Fibroblast of lung (primary cell): ENCODE measurements at places on chromosomes 2 and 18. TPM values are rescaled to one million over a fixed set of nuclear protein-coding genes. Genes with fewer than 3 reads are reported as not detected.

GRCh38 chr2:138779406-138779780 is 797 bp downstream of the NXPH2 start:
- DNase-seq, result no peak
- no peaks in the 10 kb centered on the region for H3K36me3 ChIP-seq
- H3K27ac ChIP-seq, result no peak overlapping the region
- peaks cover 35% of the 10 kb centered on the region for H3K27me3 ChIP-seq

The IL36RN gene
- not detected in 2 replicates for total RNA-seq

DNA sequence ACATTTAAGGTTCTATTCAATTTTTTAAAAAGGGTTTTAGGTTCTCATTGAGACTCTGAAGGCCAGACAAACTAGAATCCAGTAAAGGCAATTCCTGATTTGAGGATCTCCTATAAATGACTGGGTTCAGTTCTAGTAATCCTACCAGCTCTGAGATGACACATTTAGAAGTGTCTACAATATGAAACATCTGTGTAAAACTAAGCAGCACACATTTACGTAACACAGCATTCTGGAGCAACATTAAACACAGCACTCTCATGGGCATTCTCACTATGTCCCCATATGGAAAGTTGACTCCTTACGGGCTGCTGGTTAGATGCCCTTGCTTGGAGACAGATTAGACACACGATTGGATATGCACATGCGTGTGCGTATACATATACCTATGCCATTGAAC is 114.4 kb downstream of the ZNF385B start:
- no peak overlapping the region for H3K27ac ChIP-seq
- H3K36me3 ChIP-seq, result no peaks in the 10 kb centered on the region
- no peak for DNase-seq
- H3K27me3 ChIP-seq, result no peaks in the 10 kb centered on the region
- H3K4me3 ChIP-seq, result no peak overlapping the region

GRCh38 chr2:121303531-121304263 is 18.7 kb upstream of the TFCP2L1 start:
- H3K4me1 ChIP-seq, result no peaks in the 10 kb centered on the region
- no peak overlapping the region for H3K27ac ChIP-seq
- no peak overlapping the region for H3K4me3 ChIP-seq
- peaks cover 7% of the 10 kb centered on the region for H3K27me3 ChIP-seq

DNA sequence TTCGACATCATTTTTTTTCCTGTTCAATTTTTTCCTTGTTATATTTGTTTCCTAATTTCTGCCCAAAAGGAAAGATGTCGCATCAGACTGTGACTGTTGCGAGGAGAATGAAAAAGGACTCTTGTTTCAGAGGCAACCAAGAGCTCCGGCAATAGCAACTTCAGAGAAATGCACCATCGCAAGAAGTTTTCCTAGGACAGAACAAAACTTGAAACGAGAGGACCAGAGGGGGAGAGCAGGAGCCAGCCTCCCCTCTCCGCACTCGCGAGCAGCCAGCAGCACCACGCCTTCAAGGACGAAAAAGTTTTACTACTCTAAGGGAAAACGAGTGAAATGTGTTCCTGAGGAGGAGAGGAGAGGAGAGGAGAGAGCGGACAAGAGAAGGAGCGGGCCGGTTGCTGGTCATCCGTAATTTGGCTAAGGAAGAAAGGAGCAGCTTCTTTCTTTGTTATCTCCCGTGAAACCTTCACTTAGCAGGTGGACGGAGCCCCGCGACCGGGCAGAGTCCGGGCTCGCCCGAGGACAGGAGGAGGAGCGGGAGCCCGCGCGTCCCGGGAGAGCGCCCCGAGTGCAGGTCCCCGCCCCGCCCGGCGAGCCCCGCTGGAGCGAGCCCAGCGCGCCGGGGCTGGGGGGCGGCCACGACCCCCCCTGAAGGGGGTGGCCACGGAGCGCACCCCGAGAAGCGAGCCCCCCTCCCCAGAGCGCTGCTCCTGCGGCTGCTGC is 744 bp downstream of the POU3F3 start:
- H3K4me3 ChIP-seq, result no peak overlapping the region
- H3K36me3 ChIP-seq, result no peaks in the 10 kb centered on the region
- DNase-seq, result peak; percentile 55
- H3K27ac ChIP-seq, result no peak overlapping the region
- H3K4me1 ChIP-seq, result no peaks in the 10 kb centered on the region
- H3K27me3 ChIP-seq, result peaks cover 40% of the 10 kb centered on the region

DNA sequence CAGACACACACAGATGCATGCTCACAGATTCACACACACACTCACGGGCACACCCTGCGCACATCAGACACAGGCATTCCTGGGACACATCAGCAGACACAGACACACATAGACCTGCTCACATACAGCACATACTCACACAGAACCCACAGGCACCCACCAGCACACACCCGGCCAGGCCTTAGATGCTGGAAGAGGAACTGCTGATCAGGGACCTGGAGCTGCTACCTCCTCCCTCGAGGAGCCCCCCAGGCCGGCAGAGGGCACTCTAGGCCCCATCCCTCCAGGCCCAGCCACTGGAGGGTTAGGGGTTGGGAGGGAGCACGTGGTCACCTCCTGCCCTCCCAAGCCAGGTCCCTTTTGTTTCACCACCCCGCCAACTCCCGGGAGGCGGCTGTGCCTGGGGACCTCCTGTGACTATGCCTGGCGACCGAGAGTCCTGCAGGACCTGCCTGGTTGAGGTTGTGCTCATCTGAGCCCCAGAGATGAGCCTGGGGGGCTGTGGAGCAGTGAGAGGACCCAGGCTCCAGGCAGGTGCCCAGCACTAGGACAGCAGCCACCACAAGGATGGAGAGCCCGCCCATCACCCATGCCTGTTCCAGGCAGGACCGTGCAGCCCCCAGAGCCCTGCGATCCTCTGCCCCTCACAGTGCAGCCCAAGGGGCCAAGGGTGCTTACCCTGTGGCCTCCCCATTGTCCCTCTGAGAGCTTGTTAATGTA is 21.0 kb upstream of the PTMA start:
- peak; percentile 42 for DNase-seq
- no peak overlapping the region for H3K4me3 ChIP-seq
- H3K36me3 ChIP-seq, result no peaks in the 10 kb centered on the region
- H3K27me3 ChIP-seq, result no peaks in the 10 kb centered on the region
- H3K27ac ChIP-seq, result no peak overlapping the region
- H3K4me1 ChIP-seq, result no peaks in the 10 kb centered on the region

GRCh38 chr2:176553685-176554100 is 284.5 kb downstream of the MTX2 start:
- no peak overlapping the region for H3K27ac ChIP-seq
- H3K36me3 ChIP-seq, result no peaks in the 10 kb centered on the region
- H3K4me1 ChIP-seq, result no peaks in the 10 kb centered on the region
- peak overlapping the region; percentile 59 for H3K4me3 ChIP-seq

- no peak overlapping the region for H3K4me3 ChIP-seq
- H3K27me3 ChIP-seq, result no peaks in the 10 kb centered on the region
- H3K27ac ChIP-seq, result no peak overlapping the region
- no peaks in the 10 kb centered on the region for H3K36me3 ChIP-seq
- no peak for DNase-seq
- H3K4me1 ChIP-seq, result peaks cover 3% of the 10 kb centered on the region
These were observed 121.0 kb upstream of the SMAD7 start for GRCh38 chr18:49071778-49072177.

DNA sequence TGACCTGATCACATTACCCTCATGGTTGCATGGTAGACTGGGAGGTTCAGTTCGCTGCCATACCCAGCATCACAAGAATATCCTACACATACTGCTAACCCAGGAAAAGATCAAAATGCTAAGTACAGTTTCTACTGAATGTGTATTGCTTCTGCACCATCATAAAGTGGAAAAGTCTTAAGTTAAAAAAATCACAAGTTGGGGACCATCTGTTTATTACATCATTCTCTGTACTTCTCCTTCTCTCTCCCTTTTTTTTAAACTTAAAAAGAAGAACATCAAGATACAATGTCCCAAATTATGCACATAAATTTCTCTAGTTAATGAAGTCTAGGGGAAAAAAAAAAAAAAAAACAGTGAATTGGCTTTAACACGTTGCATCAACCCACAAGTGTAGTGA is 43.3 kb downstream of the NBAS start:
- no peak for DNase-seq
- peaks cover 2% of the 10 kb centered on the region for H3K36me3 ChIP-seq
- H3K4me3 ChIP-seq, result no peak overlapping the region
- H3K27ac ChIP-seq, result no peak overlapping the region

- DNase-seq, result peak; percentile 92
- peaks cover 24% of the 10 kb centered on the region for H3K4me1 ChIP-seq
- H3K4me3 ChIP-seq, result peak overlapping the region; percentile 19
- H3K36me3 ChIP-seq, result no peaks in the 10 kb centered on the region
- H3K27me3 ChIP-seq, result no peaks in the 10 kb centered on the region
These were observed 280.9 kb upstream of the STON1 start for GRCh38 chr2:48249025-48249424.

The CD207 gene
- not detected in 2 replicates for total RNA-seq

DNA sequence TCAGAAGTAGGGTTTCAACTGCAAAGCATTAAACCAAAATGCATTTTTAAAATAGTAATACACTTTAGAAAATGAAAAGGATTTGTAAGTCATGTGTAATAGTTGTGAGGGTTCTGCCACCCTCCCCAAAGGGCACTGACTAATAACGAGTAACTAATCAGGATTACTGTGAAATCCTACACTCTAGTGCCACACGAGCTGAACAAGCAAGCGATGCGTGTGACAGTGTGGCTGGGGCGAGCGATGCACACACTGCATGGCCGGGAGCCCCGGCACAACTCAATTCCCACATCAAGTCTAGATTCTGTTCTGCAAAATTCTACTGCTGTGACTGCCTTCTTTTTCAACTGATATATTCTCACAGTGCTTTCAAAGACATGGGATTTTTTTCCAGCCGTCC is 156.4 kb downstream of the SEPTIN10 start:
- no peak for DNase-seq
- H3K4me1 ChIP-seq, result no peaks in the 10 kb centered on the region
- no peaks in the 10 kb centered on the region for H3K27me3 ChIP-seq
- H3K27ac ChIP-seq, result no peak overlapping the region
- H3K36me3 ChIP-seq, result peaks cover 5% of the 10 kb centered on the region

GRCh38 chr2:38433607-38433975 is 56.5 kb upstream of the ATL2 start:
- DNase-seq, result no peak
- H3K4me3 ChIP-seq, result no peak overlapping the region
- H3K4me1 ChIP-seq, result no peaks in the 10 kb centered on the region
- peaks cover 7% of the 10 kb centered on the region for H3K27me3 ChIP-seq

The STPG4 gene
- total RNA-seq, result 0.26 and 0.33 TPM in 2 replicates

DNA sequence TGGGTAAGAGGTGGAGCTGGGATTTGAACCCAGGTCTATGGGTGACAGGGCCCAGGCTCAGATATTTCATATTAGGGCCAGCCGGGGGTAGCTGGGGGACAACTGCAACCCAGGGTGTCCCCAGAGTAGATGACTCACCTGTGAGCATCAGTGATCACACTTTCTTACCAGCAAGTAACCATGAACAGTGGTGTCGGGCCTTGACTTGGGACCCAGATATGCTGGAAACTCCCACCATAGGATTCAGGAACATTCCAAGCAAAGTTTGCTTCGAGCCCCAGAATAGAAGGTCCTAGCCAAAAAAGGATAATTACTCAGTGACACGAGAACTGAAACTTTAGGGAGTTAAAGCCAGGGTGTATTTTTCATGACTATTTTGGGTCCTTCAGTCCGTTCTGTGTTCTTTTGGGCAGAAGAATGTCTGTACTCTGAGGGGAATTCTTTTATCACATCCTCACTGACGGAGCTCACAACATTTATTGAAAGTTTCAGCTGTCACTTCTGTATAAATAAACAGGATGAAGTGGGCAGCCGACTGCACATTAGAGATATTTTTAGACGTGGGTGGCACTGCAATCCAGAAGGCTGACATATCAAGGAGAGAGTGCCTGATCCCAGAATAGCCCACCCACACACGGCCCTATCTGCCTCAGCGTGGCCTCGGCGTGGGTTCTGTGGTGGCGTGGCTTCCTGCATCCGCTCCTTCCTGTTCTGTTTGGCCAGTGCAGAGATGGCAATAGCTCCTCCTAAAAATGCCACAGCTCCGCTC is 45.6 kb downstream of the RAMP1 start:
- H3K36me3 ChIP-seq, result no peaks in the 10 kb centered on the region
- H3K27me3 ChIP-seq, result no peaks in the 10 kb centered on the region
- H3K4me1 ChIP-seq, result no peaks in the 10 kb centered on the region
- no peak overlapping the region for H3K4me3 ChIP-seq

- H3K36me3 ChIP-seq, result no peaks in the 10 kb centered on the region
- no peak for DNase-seq
- H3K27me3 ChIP-seq, result no peaks in the 10 kb centered on the region
- H3K27ac ChIP-seq, result no peak overlapping the region
These were observed 105.0 kb upstream of the ITGA4 start for GRCh38 chr2:181352158-181352557.

DNA sequence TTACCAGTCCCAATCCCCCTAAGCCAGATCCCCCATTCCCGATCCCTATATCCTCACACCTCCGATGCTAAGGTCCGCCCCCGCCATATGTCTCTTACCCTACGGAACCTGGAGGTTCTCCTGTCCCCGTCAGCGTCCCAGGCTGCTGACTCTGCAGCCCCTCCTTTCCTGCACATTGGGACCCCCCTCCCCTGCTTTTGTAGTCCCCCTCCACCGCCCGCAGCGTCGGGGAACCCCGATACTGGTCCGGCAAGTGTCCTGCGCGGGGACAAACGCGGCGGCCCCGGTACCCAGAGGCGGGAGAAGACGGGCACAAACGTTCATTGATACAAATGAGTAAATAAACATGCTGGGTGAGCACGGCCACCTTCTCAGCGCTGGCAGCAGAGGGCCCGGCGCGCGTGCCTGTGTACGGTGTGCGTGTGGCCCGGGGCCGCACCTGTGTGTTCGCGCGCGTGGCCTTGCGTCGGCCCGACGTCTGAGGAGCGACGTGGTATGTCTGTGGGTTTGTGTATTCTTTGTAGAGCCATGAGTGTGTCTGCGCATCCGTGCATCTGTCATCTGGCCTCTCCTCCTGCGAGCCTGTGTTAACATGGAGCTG is 2.0 kb upstream of the CYP26B1 start:
- peaks cover 65% of the 10 kb centered on the region for H3K27me3 ChIP-seq
- no peaks in the 10 kb centered on the region for H3K36me3 ChIP-seq
- no peak for DNase-seq
- no peak overlapping the region for H3K27ac ChIP-seq
- H3K4me3 ChIP-seq, result no peak overlapping the region
- peaks cover 2% of the 10 kb centered on the region for H3K4me1 ChIP-seq

GRCh38 chr18:58949031-58949430 is 84.4 kb downstream of the ZNF532 start:
- no peak overlapping the region for H3K27ac ChIP-seq
- DNase-seq, result no peak
- H3K36me3 ChIP-seq, result peaks cover 3% of the 10 kb centered on the region
- no peaks in the 10 kb centered on the region for H3K27me3 ChIP-seq
- H3K4me3 ChIP-seq, result no peak overlapping the region
- no peaks in the 10 kb centered on the region for H3K4me1 ChIP-seq

The DNER gene
- 0.26 and 0.33 TPM in 2 replicates for total RNA-seq

The PIAS2 gene
- 12.8 and 14.4 TPM in 2 replicates for total RNA-seq

The GLI2 gene
- 3.3 TPM in 2 replicates for total RNA-seq

The CYTIP gene
- total RNA-seq, result not detected in 2 replicates
